ENCODE measurements at places on chromosomes 16 and 17.

DNA sequence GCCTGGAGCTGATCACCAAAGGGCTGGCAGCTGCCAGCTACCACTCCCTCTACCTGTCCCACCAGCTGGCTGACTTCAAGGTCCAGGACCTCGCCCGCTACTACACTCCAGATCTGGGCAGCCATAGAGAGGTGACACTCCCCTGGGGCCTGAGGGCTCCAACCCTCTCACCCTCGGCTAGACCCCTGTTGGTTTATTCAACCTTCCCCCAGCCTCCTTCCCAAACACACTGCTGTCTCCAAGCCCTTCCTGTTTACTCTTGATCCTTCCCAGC, 18.0 kb downstream of the ALOX12B start:
- no peak for DNase-seq

DNA sequence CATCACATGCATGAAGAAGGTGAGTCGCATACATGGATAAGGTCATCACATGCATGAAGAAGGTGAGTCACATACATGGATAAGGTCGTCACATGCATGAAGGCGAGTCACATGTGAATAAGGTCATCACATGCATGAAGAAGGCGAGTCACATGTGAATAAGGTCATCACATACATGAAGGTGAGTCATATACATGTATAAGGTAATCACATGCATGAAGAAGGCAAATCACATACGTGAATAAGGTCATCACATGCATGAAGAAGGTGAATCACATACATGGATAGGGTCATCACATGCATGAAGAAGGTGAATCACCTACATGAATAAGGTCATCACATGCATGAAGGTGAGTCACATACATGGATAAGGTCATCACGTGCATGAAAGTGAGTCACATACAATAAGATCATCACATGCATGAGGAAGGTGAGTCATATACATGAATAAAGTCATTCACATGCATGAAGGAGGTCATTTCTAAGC, 105.1 kb upstream of the SDK2 start:
- no peak for DNase-seq

DNA sequence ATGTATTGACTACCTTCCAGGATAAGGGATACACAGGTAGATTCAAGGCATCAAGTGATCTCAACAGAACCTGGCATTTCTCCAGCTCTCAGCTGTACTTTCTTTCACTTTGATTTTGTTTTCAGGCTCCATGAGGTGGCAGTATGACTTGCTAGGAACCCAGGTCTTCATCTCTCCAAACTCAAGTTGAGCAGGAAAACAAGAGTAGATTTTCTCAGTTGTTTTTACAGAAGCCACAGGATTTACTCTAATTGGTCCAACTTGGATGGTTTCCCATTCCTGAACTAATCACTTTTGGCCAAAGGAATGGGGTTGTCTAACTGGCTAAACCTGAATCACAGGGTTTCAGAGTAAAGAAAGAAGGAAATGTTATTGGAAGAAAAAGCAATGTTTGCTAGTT, 146.6 kb downstream of the TRIM37 start:
- DNase-seq, result no peak

GRCh38 chr16:75983296-75983695, 257.0 kb upstream of the CPHXL start:
- no peak for DNase-seq

DNA sequence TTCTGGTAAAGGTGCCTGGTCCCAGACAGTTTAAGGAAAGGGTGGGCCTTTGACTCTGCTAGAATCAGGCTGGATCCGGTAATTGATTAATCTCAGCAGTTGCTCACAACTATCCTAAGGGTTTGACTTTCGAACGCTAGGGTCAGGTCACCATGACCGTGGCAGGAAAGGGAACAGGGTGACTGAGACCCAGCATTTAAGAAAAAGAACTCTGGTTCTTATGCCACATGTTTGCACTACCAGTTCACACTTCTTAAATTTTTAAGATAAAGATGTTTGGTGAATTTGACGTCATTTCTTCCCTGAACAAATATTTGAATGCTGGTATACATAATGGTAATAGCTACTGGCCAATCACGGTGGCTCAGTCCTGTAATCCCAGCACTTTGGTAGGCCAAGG, 52.2 kb downstream of the TEX14 start:
- no peak for DNase-seq

DNA sequence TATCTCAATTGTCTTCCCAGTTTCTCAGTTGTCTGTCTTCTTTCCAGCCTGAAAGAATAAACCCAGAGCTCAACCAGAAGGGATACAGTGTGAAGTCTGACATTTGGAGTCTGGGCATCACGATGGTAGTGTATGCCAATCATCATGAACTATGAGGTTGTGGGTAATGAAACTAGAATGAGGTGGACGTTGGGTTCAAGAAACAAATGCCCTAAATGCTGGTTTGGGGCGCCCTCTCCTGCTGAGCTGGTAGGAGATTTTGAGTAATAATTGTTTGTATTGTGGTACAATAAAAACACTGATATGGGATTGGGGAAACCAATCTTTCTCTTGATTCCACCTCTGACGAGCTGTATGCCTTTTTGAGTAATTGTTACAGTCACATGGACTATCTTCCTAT, 110.4 kb downstream of the MAP2K6 start:
- DNase-seq, result no peak

GRCh38 chr17:79982986-79983385, 52.7 kb downstream of the TBC1D16 start:
- no peak for DNase-seq

GRCh38 chr17:38498353-38498752, 70.1 kb downstream of the ARHGAP23 start:
- no peak for DNase-seq

- DNase-seq, result peak; percentile 61
Measured at GRCh38 chr16:1770328-1771187, 785 bp downstream of the NME3 start.

DNA sequence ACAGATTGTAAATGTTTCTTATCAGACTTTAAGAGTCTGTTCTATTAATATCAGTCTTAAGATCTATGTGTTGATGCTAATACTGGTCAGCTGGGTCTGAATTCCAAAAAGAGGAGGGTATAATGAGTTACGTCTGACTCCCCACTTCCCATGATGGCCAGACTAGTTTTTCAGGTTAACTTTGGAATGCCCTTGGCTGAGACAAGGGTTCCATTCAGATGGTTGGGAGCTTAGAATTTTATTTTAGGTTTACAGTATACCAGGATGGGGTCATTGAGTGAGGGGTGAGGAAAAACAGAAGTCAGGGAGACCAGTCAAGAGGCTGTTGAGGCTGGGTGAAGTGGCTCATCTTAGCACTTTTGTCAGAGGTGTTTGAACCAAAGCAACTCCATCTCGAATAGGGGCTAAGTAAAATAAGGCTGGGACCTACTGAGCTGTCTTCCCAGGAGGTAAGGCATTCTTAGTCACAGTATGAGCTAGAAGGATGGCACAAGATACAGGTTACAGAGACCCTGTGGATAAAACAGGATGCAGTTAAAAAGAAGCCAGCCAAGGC, 2.9 kb upstream of the TMEM231 start:
- DNase-seq, result no peak

DNA sequence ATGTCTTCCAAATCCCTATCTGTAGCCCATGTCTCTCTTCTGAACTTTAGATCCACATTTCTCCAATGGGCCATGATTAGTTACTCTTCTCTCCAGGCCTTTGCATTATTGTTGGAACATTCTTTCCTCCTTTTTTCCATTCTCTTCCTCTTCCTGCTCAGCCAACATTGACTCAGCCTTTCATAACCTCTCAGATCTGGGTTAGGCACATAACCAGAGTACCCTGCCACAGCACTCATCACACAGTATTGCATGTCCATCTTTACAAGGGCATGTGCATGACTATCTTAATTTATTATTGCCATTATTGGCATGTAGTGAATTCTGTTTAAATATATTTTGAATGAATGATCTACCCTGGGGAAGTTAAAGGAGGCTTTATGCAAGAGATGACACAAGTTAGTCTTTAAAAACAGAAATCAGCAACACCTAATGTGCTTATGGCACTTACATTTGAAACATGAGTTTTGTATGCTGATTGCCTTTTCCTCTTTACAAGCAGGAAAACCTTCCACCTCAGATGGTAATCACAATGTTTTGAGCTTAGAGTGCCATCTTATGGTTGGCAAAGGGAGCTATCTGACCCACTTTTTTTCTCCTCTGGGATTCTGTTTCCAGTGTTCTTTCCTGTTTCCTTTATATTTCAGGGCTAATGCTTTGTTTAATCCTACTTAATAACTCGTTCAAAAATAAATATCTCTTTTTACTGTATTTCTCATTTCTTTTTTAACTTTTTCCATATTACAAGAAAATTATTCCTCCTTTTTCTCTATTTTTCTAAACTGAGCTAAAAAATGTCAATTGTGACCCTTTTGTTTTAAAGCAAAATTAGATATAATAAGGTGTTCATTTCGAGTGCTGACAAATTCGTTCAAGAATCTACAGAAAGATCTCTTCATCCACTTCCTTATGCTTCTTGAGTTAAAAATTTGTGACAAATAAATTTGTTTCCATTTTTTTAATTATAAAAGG, 151.0 kb upstream of the RBL2 start:
- peak; percentile 31 for DNase-seq

DNA sequence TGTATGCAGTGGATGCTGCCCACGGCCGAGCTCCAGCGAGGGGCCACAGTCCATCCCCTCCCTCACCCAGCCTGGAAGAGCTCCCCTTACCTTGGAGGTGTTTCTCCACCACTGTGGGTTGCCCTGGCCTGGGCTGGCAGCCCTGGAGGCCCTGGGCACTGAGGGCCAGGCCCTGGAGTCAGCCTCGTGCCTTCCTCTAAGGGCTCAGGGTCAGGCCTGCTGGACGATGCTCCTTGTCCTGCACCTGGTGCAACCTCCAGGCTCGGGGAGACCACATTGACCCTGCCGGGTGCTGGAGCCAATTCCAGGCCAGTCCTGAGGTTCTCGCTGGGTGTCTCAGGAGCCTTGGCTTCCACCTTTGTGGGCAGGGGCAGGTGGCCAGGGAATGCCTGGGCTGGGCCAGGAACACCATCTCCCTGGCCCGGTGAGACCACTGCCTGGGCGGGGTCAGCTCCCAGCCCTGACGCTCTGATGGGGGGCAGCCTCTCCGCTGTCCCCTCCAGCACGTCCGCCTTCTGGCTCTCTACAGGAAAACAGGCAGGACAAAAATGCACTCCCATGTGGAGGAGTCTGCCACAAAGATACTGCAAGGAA, 10.4 kb downstream of the MYLK3 start:
- DNase-seq, result no peak

GRCh38 chr17:82831818-82832200, 8.0 kb downstream of the ZNF750 start:
- DNase-seq, result no peak

GRCh38 chr17:28413804-28414203, 7.8 kb upstream of the SLC46A1 start:
- DNase-seq, result no peak

DNA sequence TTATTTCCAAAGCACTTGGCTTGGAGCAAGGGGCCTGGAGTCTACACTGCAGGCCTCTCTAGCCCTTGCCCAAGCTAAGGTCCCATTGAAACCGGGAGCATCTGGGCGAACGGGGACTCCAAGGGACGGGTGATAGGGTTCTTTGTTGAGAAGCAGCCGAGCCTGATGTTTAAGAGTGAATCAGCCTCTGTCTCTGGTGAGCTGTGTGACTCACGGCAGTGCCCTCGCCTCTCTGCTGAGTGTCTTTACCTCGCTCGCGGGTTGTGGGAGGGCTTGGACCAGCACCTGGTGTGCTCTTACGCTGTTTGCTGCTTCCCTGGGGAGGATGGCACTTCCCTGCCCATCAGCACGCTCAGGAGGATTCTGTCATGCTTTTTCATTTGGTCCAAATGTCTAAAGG, 1.3 kb downstream of the HGS start:
- no peak for DNase-seq

DNA sequence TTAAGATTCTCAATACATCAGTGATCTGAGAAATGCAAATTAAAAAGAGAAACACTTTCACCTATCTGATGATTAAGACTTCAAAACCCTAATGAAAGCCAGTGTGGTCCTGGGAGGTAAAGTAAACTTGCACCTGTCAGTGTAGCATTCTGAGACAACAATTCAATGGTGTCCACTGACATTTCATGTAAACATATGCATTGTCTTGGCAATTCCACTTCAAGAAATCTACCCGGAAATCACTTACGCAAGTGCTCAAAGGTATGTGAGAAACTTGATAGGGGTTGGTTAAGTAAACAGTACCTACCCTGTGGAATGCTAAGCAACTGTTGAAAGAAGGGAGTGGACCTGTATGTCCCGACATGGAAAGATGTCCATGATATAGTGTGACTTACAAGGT, 2.1 kb downstream of the ST6GALNAC1 start:
- no peak for DNase-seq

DNA sequence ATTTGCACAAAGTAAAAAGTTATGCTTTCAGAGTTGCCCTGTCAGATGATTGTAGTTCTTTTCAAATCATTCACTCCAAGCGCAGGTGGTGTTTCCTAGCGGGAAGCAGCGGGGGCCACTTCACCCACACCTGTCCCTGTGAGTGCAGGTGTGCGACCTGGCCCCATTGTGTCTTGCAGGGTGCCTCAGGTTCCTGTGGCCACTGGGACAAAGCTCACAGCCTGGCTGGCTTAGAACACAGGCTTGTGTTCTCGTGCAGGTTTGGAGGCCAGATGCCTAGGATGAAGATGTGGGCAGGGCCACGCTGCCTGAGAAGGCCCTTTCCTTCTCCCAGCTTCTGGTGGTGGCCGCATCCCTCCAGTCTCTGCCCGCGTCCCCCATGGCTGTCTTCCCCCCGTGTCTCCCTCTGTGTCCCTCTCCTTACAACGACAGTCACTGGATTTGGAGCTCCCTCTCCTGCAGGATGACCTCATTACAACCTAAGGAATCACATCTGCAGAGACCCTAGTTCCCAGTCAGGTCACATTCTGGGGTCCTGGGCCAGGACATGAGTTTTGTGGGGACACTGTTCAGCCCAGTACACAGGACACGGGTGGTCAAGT, 90.5 kb downstream of the NPIPB11 start:
- peak; percentile 58 for DNase-seq
